ENCODE measurements at places on chromosomes 1 and 21.

DNA sequence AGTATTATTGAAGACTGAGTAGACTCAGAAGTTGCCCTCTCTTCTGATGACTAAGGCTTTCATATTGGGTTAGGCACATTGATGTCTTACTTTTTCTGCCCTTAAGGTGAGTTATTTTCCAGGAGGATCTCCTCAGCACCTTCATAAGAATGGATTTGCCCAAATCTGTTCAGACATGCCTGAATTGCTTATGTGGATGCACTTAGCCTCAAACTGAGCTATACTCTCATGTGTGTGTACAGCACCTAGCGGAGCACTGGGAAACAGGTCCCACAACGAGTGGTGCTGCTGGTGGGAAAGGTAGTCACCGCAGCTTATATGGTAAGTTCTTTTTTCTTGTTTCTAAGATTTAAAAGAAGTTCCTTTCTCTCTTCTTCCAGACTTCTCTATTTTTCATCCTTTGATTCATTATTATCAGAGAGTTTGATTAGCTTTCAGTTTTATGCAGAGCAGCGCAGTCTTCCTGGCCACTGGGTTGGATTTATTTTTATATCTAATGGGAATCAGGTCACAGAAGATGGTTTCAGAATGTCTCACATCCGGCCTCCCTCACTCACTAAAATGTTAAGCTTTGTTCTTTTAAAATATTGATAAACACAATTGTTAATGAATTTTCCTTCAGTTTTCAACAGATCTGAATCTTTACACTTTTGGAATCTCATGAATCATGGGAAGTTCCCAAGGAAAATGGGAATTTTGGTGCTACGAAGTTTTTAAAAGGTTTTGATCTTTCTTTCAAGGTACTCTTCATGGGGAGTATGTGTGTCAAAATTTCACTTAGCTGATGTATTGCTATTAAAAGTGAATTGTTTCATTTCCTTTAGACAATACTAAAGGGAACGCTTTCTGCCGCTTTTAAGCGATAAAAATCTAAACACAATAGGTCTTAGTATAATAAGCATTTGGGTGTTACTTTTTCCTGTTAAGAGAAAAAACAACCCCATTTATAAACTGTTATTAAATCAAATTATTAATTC lies 58.5 kb downstream of the EXTL2 start:
- no peak overlapping the region for H3K27ac ChIP-seq
- peaks cover 23% of the 10 kb centered on the region for H3K4me1 ChIP-seq
- no peaks in the 10 kb centered on the region for H3K27me3 ChIP-seq
- no peaks in the 10 kb centered on the region for H3K36me3 ChIP-seq
- no peak for DNase-seq

DNA sequence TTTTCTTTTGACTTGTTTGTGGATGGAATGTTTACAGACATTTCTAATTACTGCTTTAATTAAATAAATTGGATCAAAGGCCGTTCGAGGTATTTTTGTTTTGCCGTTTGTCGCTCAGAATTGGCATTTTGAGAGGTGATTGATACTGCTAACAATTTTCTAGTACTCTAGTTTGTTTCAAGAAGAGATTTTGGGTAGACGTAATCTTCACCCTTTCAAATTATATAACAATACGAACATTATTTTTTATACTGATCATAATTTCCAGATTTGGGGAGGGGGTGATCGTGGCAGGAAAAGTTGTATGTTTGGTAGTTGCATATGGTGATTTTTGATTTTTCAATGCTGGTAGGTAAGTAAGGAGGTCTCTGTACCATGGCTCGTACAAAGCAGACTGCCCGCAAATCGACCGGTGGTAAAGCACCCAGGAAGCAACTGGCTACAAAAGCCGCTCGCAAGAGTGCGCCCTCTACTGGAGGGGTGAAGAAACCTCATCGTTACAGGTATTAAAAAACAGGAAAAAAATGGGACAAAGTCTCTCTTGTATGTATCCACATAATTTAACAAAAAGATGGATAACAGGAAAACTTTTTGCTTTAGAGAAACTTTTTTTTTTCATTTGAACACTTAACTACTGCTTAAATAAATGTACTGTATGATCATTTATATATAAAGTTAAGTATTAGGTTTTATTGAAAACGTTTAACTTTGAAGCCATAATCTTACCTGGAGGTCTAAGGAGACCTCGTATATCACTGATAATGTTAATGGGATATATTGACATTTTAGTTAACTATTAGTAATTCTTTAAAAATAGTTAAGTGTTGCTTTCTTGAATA lies 1.7 kb downstream of the H3-3A start:
- H3K36me3 ChIP-seq: peaks cover 25% of the 10 kb centered on the region
- H3K4me1 ChIP-seq: peaks cover 35% of the 10 kb centered on the region
- H3K27me3 ChIP-seq: no peaks in the 10 kb centered on the region

DNA sequence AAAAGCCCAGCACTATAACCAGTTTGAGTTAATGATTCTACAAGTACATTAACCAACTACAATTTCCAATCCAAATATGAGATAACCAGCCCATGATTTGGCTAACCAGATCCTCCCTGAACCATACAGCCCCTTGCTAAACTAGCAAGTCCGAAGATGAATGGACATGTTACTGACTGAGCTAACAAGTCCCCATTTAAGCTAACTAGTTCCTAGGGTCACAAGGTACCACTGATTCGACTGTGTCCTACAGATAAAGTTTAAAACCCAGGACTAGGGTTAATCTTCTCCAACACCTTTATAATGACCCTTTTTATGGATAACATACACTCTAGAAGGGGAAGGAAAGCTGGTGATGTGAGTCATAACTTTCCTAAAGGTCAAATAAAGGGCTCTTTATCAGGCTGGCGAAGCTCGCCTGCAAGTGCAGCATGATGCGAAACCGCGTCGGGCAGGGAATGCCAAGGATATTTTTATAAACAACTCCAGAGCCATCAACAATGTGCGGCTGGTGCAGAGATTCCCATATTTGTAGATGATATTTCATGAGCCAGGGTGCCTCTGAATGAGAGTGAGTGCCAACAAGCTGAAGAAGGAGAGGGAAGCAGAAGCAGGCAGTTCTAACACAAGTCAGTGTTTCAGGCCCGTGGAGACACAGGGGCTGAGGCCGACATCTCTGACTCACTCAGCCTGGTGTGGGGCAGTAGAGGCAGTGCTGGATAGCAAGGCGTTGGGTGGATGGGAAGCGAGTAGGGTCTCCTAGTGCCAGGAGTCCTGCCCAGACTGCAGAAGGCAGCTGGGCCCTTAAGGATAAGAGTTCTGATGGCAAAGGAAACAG lies 75.6 kb upstream of the ROR1 start:
- H3K4me3 ChIP-seq: no peak overlapping the region
- H3K27me3 ChIP-seq: no peaks in the 10 kb centered on the region
- no peak for DNase-seq

GRCh38 chr1:211359876-211360275 lies 33.2 kb downstream of the TRAF5 start:
- no peak overlapping the region for H3K27ac ChIP-seq
- H3K4me3 ChIP-seq: no peak overlapping the region
- no peaks in the 10 kb centered on the region for H3K27me3 ChIP-seq
- no peaks in the 10 kb centered on the region for H3K4me1 ChIP-seq
- no peak for DNase-seq
- H3K36me3 ChIP-seq: no peaks in the 10 kb centered on the region

DNA sequence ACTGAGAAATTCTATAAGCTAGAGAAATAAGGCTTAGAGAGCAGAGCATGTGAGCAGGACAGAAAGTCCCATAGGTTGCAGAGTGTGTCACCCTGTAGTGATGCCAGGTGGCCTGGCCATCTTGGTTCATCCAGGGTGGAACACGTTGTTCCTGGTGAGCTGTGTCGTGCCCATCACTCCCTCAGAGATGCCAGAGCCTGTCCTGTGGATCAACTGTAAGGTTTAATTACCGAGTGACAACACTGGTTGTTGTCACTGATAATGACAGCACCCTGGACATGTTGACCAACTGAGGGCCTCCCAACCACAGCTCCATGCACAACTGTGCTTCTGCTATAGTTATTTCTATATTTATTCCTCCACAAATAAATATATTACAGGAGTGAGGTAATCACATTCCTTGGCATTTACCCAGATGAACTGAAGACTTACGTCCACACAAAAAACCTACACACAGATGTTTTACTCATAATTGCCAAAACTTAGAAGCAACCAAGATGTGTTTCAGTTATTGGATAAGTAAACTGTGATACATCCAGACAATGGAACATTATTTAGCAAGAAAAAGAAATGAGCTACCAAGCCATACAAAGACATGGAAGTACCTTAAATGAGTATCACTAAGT lies 6.2 kb downstream of the C1orf198 start:
- peaks cover 51% of the 10 kb centered on the region for H3K4me1 ChIP-seq
- H3K4me3 ChIP-seq: no peak overlapping the region
- no peak for DNase-seq
- no peaks in the 10 kb centered on the region for H3K27me3 ChIP-seq

GRCh38 chr1:73104749-73105148 lies 822.4 kb upstream of the NEGR1 start:
- H3K36me3 ChIP-seq: no peaks in the 10 kb centered on the region
- H3K4me3 ChIP-seq: no peak overlapping the region
- no peak for DNase-seq

GRCh38 chr1:208058267-208058666 lies 147.3 kb upstream of the CD34 start:
- no peak overlapping the region for H3K27ac ChIP-seq
- peaks cover 46% of the 10 kb centered on the region for H3K4me1 ChIP-seq
- H3K27me3 ChIP-seq: no peaks in the 10 kb centered on the region

GRCh38 chr1:12426030-12426429 lies 192.0 kb downstream of the DHRS3 start:
- no peaks in the 10 kb centered on the region for H3K36me3 ChIP-seq
- no peaks in the 10 kb centered on the region for H3K27me3 ChIP-seq
- no peak overlapping the region for H3K4me3 ChIP-seq
- DNase-seq: no peak
- peaks cover 9% of the 10 kb centered on the region for H3K4me1 ChIP-seq

- no peaks in the 10 kb centered on the region for H3K36me3 ChIP-seq
- H3K27me3 ChIP-seq: no peaks in the 10 kb centered on the region
- H3K4me1 ChIP-seq: no peaks in the 10 kb centered on the region
- H3K27ac ChIP-seq: no peak overlapping the region
Observed at GRCh38 chr1:247121382-247121781, 17.2 kb upstream of the ZNF669 start.

DNA sequence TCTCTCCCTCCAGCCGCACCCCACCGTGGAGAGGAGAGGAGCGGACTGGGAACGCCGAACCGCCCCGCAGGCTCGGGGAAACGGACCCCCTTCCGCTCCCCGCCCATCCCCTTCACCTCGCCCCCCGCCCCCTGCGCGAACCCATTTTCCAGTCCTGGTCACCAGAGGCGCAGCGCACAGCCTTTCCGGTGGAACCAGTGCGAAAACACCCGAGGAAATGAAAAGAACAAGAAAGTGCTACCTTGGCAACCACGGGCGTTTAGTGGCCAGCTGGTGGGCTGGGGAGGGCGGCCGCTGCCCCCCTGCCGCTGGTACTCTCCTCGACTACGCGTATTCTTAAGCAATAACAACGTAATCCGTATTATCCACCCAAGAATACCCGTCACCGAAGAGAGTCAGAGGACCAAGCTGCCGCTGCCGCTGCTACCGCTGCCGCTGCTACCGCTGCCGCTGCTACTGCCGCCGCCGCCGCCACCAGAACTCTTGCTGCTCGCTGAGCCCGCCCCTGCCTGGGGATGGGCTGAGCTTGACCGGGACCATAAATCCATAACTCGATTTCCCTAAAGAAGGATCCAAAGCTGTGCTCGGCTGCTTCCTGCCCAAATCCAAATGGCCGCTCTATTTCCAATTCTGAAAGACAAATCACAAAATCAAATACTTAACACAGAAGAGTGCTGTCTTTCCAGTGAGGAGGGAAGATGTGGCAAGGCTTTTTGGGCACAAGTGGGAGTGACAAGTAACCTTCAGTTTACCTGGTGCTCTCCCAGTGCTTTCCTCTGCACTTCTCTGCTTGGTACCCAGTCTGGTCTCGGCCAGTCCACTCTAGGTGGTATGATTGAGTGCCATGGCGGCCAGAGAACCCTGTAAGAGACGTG lies 125.2 kb upstream of the DPYD start:
- no peak overlapping the region for H3K27ac ChIP-seq
- peaks cover 20% of the 10 kb centered on the region for H3K4me1 ChIP-seq
- DNase-seq: peak; percentile 71
- peak overlapping the region; percentile 60 for H3K4me3 ChIP-seq

Measured in neural progenitor cell (in vitro differentiated cells).